H9 (cell line): ENCODE measurements at places on chromosomes 11 and 22. TPM values are rescaled to one million over a fixed set of nuclear protein-coding genes. Genes with fewer than 3 reads are reported as not detected.

GRCh38 chr11:67289651-67290479 lies 762 bp downstream of the ANKRD13D start:
- DNase-seq, result no peak

GRCh38 chr11:1822648-1823375 lies 12.0 kb upstream of the SYT8 start:
- DNase-seq, result no peak

DNA sequence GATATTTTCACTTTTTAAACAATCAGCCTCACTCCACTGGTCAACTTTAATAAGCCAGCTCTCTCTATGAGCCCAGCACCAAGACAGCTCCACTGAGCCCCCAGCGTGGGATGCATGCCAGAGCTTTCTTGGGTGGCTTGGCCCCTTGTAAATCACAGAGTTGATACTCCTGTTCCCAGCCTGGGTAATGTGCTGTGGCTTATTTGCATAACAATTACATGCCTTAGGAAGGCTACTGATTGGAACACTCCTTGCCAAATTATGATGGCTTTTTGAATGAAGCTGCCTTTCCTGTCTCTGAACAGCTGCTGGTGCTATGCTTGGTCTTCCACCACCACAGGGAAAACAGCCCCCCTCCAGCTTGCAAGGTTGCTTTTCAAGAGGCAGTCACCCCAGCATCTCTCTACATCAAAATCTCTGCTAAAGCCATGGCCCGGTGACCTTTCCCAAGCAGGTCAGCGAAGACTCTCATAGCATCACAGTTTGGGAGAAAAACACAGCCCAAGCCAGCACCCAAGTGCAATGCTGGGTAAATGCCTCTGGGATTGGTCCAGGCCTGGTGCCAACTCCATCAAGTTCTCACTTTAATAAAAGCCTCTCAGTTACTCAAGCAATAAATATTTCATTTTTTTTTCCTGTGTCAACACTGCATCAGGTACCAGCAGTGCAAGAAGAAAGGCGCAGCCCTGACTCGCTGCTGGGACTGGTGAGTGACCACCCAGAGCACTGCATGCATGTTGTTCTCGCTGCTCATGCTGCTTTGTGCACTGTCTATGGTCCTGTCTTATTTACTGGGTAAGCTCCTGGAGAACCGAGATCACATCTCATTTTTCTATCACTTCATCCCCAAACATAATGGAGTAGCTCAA lies 549.3 kb downstream of the OPCML start:
- DNase-seq, result no peak

GRCh38 chr11:2198621-2199365 lies 27.2 kb upstream of the TH start:
- no peak for DNase-seq

Gene GGTLC3
- total RNA-seq, result not detected in 2 replicates
